NCI-H1105 (cell line): ENCODE measurements at places on chromosomes 11 and 22.

GRCh38 chr11:69295995-69296889 lies 2.3 kb downstream of the MYEOV start:
- no peak for DNase-seq

- no peak for DNase-seq
These were observed 61.7 kb upstream of the FGF3 start for GRCh38 chr11:69880826-69881445.

GRCh38 chr11:72524711-72525110 lies 90.4 kb upstream of the CLPB start:
- no peak for DNase-seq

GRCh38 chr11:24496386-24496735 lies 492 bp upstream of the LUZP2 start:
- no peak for DNase-seq

DNA sequence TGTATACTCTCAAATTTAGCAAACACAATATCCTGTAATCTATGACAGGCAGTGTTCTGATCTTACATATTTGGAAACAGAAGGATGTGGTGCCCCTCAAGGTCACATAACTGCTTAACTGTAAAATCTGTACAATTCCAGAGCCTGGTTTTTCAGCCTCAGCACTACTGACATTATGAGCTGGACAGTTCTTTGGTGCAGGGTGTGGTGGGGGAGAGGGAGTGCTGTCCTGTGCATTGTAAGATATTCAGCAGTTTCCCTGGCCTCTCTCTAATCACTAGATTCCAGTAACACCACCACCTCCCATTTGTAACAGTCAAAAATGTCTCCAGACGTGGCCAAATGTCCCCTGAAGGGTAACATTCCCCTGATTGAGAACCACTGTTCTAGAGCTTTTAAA lies 1.8 kb upstream of the OR5B21 start:
- no peak for DNase-seq

DNA sequence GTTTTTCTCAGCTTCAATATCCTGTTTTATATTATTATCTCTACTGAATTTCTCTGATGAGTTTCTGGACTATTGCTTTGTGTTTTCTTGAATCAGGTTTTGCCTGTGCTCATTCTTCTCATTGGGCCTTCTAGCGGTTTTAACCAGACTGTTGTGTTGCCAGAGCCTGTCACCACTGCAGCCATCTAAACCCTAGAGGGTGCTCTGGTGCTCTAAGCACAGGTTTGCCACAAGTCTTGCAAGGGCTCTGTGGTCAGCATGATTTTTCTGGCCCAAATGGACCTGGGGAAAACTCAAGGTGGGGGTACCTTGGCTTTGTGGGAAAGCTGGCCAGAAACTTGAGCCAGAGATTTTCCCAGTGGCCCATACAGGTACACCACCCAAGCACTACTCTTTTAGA lies 52.4 kb upstream of the TYR start:
- no peak for DNase-seq

DNA sequence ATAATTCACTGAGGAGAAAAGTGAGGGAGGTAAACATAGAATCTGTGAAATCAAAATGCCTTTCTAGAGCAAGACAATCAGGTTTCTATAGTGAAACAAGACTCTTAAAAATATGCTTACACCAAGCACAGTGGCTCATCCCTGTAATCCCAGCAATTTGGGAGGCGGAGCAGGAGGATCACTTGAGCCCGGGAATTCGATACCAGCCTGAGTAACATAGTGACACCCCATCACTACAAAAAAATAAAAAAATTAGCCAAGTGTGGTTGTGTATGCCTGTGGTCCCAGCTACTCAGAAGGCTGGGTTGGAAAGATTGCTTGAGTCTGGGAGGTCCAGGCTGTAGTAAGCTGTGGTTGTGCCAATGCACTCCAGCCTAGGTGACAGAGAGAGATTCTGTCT lies 43.2 kb upstream of the ME3 start:
- no peak for DNase-seq

GRCh38 chr11:129324533-129325175 lies 51.0 kb upstream of the BARX2 start:
- no peak for DNase-seq

GRCh38 chr11:119342362-119343130 lies 1.9 kb upstream of the C1QTNF5 start:
- no peak for DNase-seq

DNA sequence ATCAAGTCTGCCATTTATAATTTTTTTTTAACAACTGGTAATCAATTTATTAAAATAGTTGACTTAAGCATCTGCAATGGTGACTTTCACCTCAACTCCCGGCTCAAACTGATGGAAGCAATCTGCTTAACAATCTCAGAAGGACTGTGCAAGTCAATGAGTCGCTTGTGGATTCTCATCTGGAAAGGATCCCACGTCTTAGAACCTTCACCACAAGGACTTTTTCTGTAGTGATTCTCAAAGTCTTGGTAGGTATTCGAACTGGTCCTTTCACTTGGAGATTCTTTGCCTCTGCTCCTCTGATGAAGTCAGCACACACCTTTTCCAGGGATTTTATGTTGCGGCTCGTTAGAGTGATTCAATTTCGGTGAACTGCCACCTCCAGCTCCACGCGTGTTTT lies 7.3 kb downstream of the RSF1 start:
- DNase-seq, result no peak

DNA sequence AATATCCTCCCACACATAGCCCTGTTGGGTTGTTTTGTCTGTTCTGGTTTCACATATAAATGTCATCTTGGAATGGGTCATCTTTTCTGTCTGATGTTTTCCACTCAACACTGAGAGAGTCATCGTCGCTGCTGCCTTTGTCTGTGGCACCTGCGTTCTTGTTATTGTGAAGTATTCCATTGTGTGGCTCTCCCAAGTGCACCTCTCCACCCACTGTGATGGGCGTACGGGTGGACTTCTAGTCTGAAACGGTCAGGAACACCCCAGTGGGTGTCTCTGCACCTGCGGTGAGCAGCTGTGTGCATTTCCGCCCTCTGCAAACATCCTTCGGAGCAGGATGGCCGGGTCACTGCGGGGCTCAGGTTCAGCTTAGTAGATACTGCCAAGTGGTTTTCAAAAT lies 34.5 kb upstream of the RTL6 start:
- no peak for DNase-seq

DNA sequence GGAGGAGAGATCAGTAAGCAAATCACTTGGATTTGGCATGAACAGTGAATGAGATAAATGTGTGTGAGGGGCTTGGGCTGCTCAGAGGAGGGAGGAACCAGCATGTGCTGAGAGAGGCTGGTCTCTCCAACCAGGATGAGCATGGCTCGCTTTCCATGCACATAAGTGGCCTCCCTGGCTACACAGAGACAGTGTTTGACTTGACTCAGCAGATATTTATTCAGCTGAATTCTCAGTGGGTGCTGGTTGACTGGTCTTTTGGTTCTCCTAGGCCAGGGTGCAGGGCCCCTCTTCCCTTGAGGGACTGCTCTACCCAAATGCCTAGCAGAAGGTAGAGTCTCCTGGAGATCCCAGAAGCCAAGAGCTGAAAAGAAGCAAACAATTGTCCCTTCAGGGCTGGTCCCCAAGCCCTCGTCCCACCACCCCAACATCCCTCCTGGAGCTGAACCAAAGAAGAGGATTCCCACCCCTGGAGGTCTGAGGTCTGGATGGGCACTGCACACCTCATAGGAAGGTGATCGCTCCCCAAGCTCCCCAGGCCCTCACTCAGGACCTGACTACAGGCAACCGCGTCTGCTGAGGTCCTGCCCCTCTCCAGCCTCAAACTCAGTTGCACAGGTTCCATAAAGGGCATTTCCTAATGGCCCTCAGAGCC lies 3.3 kb upstream of the TRIM29 start:
- no peak for DNase-seq

- DNase-seq, result peak; percentile 42
These were observed 5.0 kb upstream of the PLEKHA7 start for GRCh38 chr11:17019232-17019631.
